Immature natural killer cell (primary cell): ENCODE measurements at places on chromosomes 6 and 20.

- DNase-seq: no peak
Observed at GRCh38 chr6:72151742-72152141, 265.4 kb downstream of the RIMS1 start.

- DNase-seq: no peak
Observed at GRCh38 chr6:125546841-125547251, 202.6 kb upstream of the HEY2 start.

- no peak for DNase-seq
Observed at GRCh38 chr6:97123112-97123511, 159.9 kb downstream of the MMS22L start.

GRCh38 chr6:24797596-24798216, 1.0 kb downstream of the ARMH2 start:
- no peak for DNase-seq

GRCh38 chr6:117514655-117515054, 32.2 kb downstream of the DCBLD1 start:
- no peak for DNase-seq

- DNase-seq: no peak
Observed at GRCh38 chr6:54747955-54748354, 98.6 kb upstream of the FAM83B start.

- no peak for DNase-seq
Observed at GRCh38 chr20:49272654-49273053, 5.2 kb downstream of the ZNFX1 start.

- DNase-seq: no peak
Observed at GRCh38 chr20:57386762-57387161, 4.4 kb upstream of the RBM38 start.

- DNase-seq: no peak
Observed at GRCh38 chr6:42777126-42777822, 4.6 kb upstream of the BICRAL start.

DNA sequence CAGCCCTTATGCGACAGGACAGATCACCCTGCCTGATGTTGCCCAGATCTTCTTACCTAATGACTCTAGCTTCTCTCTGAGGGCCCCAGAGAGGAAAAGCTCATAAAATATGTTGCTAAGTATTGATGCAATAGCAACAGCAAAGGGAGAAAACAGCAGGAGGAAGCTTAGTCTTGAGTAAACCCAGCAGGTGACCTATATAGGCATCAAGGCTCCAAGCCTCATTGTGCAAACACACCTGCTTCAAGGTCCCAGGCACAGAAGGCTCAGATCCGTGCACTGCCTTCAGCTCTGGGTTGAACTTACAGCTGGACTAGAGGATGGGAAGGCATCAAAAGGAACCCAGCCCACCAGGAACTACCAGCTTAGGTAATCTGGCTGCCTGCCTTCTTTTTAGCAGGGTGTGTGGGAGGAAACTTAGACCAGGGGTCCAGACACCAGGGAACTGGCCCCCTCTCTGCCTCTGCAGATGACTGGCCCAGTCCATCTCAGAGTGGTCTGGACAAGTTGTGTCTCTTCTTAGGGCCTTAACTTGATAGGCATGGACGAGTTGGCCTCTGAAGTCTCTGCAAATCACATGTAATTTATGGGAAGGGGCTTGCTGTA, 34.4 kb downstream of the TGM3 start:
- DNase-seq: no peak

- no peak for DNase-seq
Observed at GRCh38 chr20:24407151-24407550, 62.3 kb upstream of the SYNDIG1 start.

DNA sequence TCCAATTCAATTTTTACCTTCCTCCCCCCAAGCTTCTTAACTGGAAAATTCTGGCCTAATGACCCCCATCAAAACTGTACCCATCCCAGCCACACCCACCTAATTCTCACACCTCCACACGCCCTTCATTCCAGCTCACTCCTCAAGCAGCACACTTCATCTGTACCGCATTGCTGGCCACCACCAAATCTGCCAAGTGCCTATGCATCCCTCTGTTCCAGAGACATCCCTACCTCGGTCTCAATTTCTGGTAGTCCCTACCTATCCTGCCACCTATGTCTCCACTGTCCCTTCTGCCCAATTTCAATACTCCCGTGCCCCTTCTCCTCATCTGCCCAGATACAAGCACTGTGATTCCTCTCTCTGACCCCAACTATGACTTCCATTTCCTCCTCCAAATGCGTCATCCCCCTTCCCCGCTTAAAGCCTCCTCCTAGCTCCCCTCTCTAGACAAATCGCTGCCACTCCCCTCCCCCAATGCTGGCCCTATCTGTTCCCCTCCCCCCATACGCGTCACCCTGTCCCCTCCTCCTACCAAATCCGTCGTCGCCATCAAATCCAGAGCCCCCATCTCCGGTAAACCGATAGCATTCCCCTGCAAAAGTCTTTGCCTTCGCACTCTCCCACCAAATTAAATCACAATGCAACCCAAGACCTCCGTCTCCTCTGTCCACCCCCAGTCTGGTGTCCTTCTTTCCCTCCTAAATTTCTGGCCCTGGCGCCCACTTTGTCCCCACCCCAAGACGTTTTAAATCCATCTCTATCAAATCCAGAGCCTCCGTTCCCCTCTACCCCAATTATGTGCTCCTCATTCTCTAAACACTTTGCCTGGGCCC, 1.2 kb downstream of the MTCH1 start:
- DNase-seq: peak; percentile 31
